ENCODE measurements at places on chromosomes 6 and 20.

DNA sequence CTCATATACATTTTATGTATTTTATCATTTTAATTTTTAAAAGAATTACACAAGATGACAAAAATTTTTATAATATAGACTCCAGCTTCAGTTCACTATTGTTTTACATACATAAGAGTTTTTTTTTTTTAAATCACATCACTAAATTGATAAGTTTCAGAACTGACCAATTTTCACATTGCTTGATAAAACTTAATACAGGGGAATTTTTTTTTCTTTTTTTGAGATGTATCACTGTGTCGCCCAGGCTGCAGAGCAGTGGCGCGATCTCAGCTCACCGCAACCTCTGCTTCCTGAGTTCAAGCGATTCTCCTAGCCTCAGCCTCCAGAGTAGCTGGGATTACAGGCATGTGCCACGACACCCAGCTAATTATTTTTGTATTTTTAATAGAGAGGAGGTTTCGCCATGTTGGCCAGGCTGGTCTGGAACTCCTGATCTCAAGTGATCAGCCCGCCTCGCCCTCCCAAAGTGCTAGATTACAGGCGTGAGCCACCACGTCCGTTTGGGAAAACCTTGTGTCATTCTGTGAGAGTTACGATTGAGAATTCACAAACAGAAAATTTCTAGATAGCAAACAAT, 36.6 kb upstream of the BTN3A2 start:
- DNase-seq = no peak

DNA sequence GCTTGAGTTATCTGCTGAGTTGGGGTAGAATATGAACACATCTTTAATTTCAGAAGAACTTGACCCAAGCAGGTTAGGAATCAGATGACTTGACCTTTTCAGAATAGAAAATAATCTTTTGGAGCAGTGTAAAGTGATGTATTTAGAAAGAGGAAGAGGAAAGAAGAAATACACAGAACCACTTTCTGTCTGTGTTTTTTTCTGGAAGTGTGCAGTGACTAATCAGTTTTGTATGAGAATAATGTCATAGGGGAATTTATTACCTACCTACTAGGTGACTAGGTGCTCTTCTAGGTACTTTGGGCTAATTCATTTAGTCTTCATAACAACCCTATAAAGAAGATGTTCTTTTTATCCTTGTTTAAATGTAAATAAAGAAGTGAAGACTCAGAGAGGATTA, 3.0 kb downstream of the PPP1R14C start:
- DNase-seq = no peak

DNA sequence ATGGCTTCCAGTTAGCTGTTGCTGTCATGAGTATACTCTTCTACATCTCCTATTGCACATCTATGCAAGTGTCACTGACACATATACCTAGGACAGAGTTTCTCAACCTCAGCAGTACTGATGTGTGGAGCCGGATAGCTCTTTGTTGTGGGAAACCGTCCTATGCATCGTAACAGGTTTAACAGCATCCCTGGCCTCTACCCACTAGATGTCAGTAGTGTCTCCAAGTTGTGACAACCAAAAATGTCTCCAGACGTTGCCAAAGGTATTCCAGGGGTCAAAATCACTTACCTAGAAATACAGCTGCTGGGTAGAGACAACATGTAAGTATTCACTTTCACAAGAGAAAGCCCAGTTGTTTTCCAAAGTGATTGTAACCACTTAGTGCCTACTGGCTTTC, 637.6 kb downstream of the RNF144B start:
- DNase-seq = peak; percentile 35

DNA sequence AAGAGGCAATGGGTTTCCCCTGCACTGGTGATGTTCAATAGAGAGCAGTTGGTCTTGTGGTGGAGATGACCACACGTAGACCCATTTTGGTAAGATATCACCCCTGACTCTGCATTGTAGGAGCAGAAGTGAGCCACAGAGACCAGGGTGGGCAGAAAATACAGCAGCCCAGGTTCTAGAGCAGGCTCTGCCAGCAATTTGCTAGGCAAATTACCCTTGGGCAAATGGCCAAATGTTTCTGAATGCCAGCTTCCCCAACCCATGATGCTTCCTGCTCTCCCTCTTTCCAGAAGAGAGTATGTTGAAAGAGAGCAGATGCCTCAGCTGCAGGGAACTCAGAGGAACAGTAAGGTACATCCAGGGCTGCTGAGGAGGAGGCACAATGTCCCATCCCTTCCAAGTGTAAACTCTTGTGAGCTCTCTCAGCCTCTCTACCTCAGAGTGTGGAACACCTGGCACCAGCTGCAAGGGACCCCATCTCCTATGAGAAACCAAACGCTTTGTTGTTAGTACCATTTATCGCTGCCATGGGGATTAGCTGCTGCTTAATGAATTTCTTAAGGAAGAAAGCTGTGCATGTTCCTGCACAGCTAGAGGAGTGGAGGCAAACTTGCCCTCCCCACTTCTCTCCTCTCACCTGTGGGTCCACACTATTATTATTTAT, 317.5 kb upstream of the MOCS1 start:
- no peak for DNase-seq

GRCh38 chr6:111808493-111808892, 64.8 kb downstream of the FYN start:
- DNase-seq = no peak

DNA sequence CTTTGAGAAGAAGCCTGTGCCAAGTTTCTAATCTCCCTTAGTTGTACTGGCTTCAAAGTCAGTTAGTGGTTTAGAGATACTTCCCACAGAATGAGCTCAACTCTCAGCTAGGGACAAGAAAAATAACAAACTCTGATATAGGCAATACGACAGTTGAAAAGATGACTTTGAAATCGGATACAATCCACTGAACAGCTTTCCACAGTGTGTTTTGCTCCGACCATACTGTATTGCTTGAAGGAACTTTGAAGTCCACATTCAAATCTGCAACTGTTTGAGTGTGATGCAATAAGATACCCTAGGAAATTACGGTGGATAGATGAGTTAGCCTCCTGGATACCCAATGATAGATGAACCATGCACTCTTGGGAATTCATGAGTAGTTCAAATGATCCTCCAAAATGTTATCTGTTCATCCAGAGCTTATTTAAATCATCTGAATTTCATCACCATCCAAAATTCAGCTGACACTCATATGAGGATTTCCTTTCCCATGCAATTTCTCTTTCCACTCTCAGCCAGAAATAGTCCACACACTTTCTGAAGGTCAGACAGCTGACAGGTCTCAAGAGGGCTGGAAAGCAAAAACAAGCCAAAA, 443.8 kb downstream of the HAO1 start:
- no peak for DNase-seq

DNA sequence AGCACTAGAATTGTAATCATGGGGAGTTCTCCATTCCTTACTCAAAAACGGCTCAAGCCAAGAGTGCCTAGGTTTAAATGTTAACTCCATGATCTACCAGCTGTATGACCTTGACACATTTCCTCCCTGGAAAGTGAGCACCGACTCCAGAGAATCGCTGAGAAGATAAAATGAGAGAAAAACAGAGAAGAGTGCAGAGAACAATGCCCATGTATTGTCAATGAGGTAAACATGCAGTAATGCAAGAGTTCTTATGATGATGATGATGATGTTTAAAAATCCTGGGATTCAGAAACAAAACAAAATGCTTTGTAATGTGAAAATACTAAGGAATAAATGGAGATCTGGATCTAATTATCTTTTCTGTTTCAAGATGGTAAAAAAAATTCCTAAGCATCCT, 64.8 kb upstream of the BEND6 start:
- no peak for DNase-seq

DNA sequence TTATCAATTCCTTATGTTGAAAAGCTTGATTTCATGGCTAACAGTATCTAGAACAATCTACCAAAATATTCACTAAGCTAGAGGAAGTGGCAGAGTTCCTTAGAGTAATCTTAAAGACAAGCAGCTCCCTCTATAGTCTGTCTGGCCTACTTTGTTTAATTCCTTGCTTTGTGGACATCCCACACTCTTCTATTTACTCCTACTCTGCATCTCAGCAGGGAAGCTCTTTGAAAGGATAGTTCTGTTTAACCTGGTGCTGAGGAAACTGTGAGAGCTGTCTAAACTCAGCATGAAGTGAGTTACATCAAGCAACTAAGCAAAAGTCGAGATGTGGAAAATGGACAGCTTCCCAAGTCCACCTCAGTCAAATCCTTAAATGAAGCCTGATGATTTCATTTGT, 4.3 kb downstream of the REV3L start:
- peak; percentile 36 for DNase-seq

- DNase-seq = no peak
Measured at GRCh38 chr6:162260027-162260426, 467.5 kb downstream of the PRKN start.

DNA sequence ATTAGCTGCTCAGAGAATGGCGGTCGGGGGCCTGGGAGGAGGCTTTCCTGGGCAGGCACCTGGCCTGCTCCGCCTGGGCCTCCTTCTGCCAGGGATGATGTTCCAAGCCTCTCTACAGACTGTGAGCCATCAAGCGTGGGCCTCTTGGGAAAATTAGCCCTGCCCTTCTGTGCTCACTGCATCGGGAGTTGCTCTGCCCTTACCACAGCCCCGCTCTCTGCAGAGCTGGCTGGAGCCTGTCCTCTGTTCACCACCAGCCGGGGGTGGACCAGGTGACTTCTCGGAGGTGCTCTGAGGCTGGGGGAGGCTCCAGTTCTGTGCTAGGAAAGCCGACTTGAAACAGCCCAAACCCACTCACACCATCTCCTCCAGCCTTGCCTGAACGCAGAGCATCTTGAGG, 24.2 kb downstream of the MDGA1 start:
- DNase-seq = no peak

DNA sequence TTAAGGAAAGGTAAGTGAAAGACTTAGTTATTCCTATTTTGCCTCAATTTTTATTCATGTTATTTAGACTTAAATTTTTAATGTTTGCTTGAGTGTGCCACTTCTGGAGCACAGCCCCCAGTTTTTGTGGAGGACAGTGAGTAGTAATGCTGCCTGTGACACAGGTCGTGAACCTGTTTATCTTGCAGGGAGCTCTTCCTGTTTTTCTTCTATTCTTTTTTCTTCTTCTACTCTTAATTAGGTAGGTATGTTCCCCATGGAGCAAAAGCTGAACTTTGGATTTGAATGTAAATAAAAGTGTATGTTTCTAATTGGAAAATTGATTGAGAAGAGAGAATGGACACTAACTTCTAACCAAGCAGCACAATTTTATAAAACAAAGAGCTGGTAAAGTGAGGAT, 12.3 kb downstream of the SMPDL3A start:
- no peak for DNase-seq

DNA sequence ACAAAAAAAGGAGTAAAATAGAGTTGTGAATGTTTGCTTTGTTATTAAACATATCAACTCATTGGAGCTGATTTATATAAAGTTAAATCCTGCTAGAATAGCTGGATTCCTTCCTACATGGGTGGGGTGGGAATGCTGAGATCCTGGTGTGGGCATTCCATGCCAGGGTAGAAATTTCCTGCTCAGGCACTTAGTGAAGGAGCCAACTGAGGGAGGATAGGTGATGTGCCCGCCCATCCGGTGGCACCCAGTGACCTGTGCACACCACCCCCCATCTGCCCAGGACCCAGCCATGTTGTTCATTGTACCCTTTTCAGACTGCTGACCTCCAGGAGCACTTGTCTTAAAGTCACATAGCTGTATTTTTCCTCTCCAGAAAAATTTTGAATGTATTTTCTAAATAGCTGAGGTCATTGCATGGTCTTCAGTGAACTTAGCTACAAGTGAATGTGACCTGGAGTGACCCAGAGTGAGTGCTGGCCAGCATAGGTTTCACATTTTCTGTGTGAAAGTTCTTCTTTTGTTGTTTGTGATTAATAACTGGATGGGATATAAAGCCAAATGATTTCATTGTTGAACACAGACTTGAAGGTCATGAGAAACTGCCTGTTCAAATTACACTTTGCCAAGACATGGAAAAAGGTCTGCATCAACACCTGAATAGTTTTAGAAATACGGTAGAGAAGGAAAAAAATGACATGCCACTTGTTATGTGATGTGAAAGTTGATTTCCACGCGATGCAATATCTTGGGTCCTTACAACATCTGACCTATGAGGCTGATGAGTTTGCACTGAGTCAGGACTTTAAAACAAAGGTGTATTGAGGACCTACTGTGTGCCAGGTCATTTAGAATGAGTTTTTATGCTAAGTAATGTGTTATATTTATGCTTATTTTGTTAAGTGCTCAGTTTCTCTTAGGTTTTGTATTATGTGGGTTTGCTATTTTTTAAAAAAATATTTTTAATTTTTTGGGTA, 77.2 kb downstream of the UTRN start:
- DNase-seq = no peak

DNA sequence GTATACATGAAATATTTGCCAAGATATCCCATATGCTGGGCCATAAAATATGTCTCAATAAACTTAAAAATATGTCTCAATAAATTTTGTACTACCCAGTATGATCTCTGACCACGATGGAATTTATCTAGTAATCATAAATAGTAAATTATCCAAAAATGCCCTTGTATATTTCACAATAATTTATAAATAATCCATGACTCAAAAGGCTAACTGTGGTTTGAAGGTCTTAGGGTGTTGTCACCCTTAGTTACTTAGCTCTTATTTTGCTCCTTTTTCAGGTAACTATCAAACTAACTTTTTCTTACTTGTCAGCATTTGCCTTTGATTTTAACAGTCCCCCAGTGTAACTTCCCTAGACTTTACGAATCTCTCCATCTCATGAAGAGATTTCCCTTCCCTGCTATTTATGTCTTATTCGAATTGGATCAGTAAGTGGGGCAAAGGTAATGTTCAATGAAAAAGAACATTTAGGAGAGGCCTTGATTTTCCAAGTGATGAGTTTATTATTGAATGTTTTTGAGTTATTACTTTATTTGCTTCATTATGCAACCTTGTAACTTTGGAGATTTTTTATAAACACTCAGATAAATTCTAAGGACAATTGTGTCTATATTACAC, 109.0 kb upstream of the THBS2 start:
- peak; percentile 44 for DNase-seq

DNA sequence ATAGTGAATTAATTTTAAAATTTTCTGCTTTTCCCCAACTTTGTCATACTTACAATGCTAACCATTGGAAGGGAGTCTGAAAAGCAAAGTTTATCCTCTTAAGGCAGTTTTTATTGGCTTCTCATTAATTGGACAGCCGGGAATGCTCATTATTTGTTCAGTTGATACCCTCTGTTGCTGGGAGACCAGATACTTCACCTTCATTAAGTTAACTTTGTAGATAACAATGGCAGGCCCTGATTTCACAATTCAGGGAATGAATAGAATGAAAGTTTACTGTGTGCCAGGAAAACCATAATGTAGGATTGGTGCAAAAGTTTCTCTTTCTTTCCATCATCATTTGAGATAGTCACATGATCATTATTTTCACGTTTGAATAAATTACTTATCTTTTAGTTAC, 49.0 kb downstream of the COL19A1 start:
- DNase-seq = no peak

GRCh38 chr6:47519279-47519678, 41.7 kb downstream of the CD2AP start:
- DNase-seq = no peak

- no peak for DNase-seq
Measured at GRCh38 chr20:45965169-45966002, 6.6 kb downstream of the ZNF335 start.

GRCh38 chr6:163857421-163857820, 442.9 kb downstream of the QKI start:
- DNase-seq = no peak
